ACHN (cell line): ENCODE measurements at places on chromosomes 16 and 17.

DNA sequence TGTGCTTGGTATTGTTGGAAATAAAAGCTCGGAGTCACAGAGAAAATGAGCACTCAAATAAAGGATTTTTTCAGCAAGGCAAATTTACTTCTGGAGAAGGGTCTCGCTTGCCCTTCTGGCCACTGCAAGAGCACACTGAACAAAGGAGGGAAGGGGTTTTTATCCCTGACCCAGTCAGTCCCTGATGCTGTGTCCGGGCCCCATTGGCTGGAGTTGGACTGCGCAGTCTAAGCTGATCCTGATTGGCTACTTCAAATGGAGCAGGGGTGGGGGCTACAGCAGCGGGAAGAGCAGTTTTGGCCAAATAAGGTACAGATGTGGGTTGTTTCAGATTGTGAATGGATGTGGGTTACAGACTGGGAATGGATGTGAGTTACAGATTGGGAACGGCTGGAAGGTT lies 4.3 kb upstream of the NLRP1 start:
- DNase-seq, result no peak

DNA sequence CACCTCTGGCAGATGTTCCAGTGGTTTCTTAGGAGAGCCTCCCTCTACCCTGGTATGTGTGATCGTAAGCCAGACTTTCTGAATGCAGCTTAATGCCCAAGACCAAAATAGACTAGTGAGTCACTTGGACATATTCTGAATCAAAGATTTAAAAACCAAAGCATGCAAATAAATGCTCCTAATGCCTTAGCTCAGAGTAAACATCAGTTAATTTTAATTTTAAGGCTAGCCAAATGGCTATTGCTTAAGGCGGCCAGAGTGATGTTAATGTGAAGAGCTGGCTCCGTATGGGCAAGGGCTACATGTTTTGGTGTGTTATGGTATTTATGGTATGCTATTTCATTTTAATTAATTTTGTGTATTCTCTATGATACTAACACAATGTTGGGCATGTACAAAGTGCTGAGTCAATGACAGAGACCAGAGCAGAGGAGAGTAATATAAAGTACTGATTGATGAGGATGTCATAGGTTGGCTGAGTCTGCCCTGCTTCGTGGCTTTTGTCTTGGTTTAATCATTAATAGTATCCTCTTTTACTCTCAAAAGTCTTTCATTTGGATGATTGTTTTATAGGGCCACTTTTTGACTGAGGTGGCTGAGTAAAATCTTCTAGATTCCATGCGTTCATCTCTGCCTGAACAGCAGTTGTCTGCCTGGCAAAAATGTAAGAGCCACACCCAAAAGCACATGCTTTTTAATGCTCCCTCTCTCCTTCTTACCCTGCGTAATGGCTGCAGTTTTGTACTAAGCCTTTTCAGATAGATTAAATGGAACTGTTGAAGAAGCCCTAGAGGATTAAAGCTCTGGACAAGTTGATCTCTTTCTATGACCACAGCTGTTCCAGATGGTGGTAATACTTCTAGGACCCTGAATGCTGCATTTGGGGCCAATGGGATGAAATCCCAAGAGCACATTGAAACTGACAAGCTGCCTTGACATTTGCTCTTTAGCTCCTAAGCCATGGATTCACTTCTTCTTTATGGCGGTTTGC lies 59.6 kb downstream of the MAP2K6 start:
- DNase-seq, result peak; percentile 37

DNA sequence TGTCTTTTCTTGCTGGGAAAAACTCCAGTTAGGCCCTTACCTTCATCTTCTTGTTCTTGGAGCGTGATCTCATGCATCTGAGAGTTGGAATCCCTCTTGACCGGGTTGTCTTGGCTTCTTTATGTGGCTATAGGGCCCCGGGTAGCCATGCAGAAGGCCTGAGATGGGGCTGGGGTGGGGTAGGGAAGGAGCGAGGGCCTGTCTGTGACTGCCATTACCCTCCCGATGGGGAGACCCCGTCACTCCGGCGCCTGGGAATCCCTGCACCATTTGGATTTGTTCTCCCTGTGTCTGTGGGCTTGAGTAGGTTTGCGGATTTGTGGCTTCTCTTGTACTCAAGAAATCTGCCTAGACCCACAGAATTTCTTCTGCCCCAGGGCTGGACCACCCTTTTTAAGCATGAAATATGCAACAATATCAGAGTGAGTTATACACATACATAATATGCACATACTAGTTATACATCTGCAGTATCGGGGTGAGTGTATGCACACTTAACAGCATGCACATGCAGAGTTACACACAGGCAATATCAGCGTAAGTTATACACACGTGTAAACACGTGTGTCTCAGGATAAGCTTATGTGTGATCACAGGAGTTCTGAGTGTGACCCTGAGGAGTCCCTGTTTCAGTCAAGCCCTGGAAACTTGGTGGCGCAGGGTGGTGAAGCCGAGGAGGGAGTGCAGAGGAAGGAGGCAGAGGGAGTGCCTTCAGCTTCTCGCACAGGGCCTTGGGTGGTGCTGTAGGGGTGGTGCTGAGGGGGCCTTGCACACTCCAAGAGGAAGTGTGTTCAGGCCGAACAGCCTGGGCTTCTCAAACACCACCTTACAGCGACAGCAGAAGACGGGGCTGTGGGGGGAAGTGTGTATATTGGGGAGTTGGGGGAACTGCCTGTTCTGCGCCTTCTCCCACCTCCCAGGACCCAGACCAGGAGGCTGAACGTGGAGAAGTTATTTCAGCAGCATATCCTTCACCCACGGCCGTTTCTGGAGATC lies 18.5 kb downstream of the CCDC42 start:
- DNase-seq, result no peak

- DNase-seq, result no peak
These were observed 4.7 kb upstream of the MPO start for GRCh38 chr17:58285422-58285810.
